Posterior vena cava (tissue), 2 donors: ENCODE measurements at places on chromosomes 12 and 14.
A peak's percentile ranks its signal among the peaks of the same experiment; 100 is the strongest.

DNA sequence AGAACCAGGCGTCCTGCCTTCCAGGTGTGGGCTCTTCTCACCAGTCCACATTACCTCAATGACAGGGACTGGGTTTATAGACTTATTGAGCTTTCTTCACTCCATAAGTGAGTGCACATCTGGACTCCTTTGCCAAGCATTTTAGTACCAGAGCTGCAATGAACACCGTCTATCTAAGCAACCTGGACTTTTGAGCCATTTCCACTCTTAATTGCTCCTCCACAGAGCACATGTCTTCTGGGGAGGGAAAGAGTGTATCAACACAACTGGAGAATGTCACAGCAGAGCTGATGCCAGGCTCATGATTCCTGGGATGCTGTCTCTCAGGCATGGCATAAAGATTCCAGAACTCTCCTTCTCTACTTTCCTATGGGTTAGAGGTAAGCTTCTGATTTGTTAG lies 43.0 kb upstream of the BDKRB2 start:
- DNase-seq = no peak

DNA sequence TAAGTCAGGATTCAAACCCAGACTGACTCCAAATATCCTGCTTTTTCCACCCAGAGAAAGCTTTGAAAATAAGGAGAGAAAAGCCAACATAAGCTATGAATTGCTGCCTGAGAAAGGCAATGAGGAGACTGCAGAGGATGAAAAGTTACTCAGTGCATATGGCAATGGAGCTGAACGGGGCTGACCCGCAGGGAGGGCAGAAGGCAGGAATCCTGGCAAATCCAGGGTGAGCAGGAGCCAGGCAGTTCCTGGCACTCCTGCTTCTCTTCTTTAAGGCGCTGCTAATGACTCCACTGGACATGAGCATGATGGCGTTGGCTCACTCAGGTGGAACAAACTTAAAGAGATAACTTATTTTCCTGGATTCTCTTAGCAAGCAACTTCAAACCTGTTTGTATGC lies 95.2 kb upstream of the TMCC3 start:
- DNase-seq = no peak

DNA sequence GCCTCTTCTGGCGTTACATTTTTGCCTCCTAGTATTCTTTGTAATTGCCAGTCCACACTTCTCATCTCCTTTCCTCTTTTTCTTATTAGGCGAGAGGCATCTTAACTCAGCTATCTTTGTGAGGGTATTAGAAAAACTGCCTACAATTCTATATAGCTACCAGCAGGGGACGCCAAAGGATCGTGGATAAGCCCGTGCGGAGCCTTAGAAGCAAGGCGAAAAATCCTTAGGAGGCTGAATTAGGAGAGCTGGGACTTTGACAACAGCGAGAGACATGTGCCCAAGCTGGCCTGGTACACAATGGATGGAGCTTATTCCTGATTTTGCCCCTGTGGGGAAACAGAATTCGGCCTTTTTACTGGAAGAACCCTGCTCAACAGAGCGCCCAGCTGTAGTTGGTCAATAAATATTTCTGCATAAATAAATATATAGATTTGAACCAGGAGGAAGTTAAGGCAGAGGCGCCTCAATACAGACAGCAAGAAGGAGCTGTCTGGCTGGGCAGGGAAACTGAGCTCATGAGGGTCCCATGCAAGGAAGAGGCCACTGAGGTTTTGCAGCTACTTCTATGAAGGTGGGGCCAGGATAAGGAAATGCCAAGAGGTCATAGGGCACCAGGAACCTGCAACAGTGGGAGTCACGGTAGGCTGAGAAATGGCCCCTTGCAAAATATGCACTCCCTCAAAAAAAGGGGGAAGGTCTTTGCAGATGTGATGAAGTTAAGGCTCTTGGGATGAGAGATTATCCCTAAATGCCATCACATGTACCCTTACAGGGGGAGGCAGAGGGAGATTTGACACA lies 14.6 kb upstream of the RBM19 start:
- DNase-seq = no peak

- no peak for DNase-seq
Observed at GRCh38 chr14:69547701-69548348, 26.8 kb downstream of the CCDC177 start.

GRCh38 chr12:127334365-127334764 lies 932.6 kb upstream of the TMEM132C start:
- no peak for DNase-seq

DNA sequence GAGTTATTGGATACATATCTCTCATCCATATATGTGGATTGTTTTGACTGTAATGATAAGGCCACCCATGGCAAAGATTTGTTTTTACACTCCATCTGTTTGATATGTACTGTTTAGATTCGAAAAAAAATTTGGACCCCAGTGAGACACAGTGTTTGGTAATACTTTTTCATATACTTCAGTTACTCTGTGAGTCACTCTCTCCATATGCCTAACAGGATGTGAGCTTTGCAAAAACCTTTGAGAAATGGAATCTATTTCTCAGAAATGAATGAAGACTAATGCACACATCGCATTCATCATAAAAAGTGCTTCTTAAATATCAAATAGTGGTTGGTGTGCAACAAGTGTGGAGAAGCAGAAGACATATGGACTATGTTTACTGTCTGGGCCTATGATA lies 781.5 kb downstream of the SLC6A15 start:
- DNase-seq = no peak

- DNase-seq = no peak
Observed at GRCh38 chr14:24875991-24876878, 173.7 kb downstream of the STXBP6 start.

DNA sequence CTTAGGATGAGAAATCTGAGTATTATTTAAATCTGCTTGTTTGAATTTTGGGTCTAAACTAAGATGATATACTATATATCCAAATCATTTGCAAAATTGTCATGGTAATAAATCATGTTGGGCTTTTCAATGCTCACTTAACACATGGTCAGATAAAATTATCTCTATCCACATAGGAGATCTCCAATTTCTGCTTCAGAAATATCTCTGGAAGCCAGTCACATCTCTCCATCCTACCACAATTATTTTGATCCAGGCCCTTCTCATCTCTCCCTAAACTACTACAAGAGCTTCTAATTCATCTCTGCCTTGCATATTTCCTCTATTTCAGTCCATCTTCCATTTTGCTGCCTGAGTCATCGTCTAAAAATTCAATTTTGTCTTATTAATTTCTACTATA lies 3.8 kb downstream of the DCN start:
- no peak for DNase-seq

DNA sequence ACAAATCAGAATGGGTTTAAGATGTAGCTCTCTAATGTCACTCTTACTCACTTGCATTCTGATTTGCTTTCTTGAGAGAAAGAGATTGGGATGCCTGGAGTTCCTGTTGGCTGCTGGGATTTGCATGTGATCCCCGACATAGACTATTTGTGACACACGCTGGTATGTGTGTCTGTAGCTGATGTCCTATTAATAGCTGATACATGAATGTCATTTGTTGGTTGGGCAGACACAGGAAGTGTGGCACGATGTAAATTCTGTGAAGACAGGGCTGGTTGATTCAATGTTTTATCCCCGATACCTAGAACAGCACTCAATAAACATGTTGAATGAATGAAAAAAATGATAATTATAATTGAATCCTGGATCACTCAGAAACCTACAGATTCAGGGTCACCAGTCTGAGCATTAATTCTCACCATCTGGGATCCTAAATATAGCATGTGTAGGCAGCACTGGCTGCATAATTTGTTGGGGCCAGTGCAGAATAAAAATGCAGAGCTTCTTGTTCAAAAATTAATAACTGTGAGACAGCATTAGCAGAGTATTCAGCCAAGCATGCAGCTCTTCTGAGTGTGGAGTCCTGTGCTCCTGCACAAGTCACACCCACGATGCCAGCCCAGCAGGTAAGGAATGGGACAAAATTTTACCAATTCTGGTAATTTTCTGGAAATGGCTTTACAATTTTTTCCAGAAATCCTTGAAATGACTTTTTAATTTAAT lies 35.5 kb upstream of the SOCS2 start:
- no peak for DNase-seq

GRCh38 chr14:85895603-85896002 lies 365.7 kb downstream of the FLRT2 start:
- no peak for DNase-seq

GRCh38 chr14:32074887-32075572 lies 2.1 kb upstream of the ARHGAP5 start:
- no peak for DNase-seq

DNA sequence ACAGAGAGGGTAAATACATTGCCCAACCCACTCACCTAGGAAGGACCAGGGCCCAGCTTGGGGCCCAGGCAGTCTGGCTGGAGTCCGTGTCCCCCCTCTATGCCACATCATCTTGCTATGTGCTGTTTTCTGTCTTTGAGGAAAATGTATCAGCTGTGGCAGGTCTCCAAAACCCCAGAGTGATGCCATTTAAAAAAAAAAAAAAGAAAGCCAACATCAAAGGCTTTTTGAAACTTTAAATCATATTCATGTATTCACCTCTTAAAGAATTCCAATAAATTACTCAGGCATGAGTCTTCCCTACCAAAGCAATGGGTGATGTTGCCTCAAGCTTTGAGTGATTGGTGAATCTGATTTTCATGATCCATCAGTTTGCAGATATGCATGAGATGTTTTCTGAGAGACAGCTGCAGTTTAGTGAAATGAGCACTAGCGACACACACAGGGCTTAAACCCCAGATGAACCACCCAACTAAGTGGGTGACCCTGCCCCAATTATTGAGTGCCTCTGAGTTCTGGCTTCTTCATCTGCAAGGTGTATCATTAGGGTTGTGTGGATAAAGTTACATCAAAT lies 6.1 kb downstream of the KRT81 start:
- DNase-seq = no peak

DNA sequence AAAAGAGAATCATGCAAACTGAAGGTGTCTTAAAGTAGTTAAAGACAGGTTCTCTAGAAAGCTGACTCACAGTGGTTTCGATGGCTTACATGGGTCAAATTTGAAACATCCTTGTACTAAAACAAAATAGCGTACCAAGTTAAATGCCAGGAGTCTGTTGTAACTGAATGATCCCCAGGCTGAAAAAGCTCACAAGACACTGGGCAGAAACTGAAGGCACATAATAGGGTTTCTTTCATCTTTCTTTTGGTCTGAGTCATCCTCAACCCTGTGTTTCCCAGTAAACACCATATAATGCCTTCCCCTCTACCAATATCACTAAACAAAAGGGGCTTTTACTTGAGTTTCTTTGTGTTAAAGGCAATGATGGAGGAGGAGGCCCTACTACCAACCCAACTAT lies 12.8 kb downstream of the ZFYVE1 start:
- DNase-seq = no peak

DNA sequence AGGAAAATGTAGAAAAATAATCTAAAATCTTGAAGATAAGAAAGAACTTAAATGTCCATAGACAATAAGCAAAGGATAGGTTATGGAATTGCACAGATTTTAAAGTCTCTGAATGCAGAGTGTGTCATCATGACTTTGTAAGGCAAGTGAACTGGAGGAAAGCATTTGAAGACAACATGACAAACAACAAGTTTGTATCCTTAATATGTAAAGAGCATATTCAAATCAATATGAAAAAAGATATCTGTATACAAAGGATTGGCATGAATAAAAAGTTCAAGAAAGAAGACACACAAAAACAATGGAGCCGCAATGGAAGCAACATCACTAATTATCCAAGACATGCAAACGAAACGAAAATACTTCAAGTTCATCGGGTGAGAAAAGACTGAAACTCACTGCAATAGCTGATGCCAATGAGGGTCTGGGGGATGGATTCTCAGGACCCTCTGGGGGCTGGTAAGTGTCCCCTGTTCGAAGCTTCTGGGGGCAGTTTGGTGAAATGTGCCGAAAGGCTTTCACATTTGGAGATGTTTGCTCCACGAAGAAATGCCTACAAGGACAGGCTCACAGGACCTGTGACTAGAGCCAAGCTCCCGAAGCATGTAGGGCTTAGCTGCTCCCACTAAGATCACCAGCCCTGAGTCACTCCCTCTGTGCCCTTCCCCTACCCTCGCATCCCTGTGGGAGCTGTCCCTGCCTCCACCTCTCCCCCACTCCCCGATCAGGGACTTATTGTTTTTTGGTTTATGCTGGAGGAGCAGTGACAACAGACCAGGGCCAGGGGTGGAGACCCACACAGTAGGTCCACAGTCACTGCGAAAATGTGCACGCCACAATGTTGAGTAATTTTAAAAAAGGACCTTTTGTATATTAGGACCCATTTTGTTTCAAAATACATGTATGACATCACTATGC lies 345.7 kb upstream of the SFSWAP start:
- peak; percentile 45 for DNase-seq

DNA sequence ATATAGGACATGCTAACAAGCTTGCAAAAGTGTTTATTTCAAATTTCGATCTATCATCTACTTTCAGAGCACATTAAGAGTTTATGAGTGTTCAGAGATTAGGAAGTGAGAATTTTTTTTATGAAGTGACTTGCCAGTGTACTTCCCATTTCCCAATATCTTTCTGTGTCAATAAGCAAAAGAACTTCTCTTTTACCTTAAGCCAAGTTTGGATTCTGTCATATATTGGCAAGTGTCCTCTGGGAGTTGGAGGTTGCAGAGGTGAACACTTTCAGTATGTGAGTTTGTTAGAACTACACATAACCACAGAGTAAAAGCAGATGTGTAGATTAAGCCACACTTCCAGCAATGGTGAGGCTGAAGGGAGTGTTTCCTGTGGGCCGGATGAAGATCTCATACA lies 16.6 kb upstream of the KLRF1 start:
- no peak for DNase-seq

DNA sequence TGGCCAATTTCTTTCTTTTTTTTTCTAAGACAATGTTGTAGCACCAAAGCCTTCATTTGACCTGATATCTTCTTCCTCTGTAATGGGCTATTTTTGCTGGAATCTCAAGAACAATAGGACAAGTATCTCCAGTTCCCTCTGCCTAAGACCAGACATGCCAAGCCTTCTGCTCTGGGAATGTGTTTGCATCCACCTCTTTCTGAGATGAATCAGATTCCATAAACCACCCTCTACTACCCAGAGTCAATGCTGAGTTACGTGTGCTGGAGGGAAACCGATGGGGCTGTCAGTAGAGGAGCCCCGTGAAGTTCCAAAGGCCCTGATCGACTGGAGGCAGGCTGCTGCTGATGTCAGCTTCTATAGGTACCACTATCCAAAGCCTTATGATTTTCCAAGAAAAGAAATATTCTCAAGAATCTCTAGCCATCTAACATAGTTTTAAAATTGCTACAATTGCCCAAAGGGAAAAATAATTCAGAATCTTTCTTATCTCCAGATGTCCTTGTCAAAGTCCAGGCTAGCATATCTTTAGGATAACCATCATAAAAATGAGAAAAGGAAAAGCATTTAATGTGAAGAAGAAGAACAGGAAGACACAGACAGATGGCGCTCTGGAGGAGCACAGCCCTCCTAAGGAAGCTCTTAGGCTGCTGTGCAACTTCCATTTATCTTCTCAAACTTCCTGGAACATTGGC lies 101.9 kb downstream of the SLC8A3 start:
- DNase-seq = no peak

DNA sequence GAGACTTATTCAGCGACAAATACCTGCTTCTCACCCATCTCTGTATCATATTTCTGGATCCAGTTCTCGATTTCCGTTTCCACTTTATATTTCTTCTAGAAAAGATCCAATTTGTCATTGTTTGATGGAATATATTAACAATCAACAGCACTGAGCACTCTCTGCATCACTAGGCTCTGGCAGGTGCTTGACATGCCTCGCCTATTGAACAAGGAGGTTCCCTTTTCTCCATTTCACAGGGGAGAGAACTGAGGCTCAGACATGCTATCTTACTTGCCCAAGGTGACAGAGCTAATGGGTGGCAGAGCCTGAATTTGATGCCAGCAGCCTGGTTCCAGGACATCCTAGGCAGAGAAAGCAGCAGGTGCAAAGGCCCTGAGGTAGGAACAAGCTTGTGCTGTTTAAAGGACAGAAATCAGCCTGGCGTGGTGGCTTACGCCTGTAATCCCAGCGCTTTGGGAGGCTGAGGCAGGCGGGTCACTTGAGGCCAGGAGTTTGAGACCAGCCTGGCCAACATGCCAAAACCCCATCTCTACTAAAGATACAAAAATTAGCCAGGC lies 12.1 kb downstream of the RITA1 start:
- DNase-seq = no peak
